ENCODE measurements at places on chromosomes 3 and 15. TPM values are rescaled to one million over a fixed set of nuclear protein-coding genes. Genes with fewer than 3 reads are reported as not detected.

DNA sequence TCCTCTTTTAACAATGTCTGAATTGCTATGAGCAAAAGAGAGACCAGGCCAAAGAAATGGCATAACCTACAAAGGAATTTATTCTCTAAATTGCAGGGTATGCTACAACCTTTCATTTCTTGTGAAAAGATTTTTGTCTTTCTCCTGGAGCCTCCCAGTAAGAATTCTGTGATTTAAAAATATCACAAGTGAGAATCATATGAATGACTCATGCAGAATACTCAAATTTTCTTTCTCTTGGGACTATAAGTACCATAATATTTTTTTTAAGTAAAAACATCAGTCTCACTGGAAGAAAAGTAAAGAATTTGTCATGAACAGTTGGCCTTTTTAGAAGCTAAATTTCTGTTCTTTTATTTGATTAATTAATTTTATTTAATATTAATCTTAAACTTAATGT, 26.3 kb downstream of the SYNPR start:
- no peaks in the 10 kb centered on the region for H3K36me3 ChIP-seq
- H3K4me3 ChIP-seq: no peak overlapping the region
- no peaks in the 10 kb centered on the region for H3K4me1 ChIP-seq
- no peak for DNase-seq
- H3K27me3 ChIP-seq: peaks cover 13% of the 10 kb centered on the region
- H3K27ac ChIP-seq: no peak overlapping the region

The MESP2 gene
- total RNA-seq: 0.36 TPM

DNA sequence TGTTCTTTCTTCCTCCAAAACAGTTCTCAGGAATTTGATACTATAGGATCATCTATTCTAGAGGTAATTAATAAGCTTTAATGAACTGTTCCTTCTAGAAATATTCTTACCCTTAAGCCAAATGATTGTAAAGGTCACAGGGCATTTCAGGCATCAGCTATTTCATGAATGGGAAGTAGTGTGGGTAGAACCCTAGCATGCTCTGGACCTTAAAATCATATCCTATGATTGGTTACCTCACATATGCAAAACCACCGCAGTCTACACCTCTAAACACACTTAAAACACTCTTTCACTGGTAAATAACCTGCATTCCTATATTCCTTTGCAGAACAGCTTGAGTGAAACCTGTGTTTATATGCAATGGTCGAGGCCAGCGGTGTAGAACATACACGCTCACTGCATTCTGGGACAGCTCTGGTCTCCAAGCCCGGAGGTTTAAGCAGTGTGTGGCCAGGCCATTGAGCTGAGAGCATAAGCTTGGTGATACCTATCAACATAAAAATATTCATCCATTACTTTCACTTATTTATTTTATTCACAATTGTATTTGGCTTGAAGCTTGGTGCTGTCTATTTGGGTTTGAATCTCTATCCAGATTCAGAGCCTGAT, 87.7 kb upstream of the RASGRP1 start:
- no peaks in the 10 kb centered on the region for H3K27me3 ChIP-seq
- H3K27ac ChIP-seq: no peak overlapping the region
- no peaks in the 10 kb centered on the region for H3K36me3 ChIP-seq

GRCh38 chr15:26231096-26231495, 368.0 kb upstream of the ATP10A start:
- H3K27me3 ChIP-seq: peaks cover 4% of the 10 kb centered on the region
- no peak for DNase-seq
- H3K27ac ChIP-seq: peak overlapping the region; percentile 68
- no peaks in the 10 kb centered on the region for H3K36me3 ChIP-seq
- H3K4me1 ChIP-seq: peaks cover 40% of the 10 kb centered on the region
- H3K4me3 ChIP-seq: no peak overlapping the region

DNA sequence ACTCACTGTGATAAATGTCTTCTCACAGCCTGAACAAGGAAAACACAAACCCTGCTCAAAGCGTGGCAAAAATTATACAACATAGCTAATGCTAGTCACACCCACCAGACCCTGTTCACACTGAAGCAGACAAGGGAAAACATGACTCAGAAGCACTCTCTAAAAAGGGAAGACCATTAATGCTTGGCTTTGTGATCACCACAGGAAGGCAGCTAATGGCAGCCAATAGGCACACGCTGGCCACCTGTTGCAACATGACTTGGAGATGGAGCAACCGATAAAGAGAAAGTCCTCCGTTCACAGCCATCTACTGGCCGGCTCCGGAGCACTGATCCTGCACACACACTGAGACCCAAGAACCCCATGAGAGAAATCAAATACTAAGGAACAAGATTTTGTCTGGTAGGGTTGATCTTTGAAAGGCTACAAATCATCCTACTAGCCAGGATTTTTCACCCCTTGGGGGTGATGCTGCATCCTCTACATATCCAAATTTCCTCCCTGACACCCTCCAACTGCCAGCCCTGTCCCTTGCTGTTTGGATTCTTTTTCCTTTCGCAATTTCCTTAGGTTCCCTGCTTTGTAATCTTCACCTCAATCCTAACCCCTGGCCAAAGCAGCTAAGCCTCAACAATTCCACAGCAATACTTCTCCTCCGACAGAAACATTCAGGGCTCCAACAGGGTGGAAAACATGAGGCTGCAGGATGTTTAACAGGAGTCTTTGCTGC, 3.2 kb downstream of the ZXDC start:
- H3K27ac ChIP-seq: no peak overlapping the region
- H3K36me3 ChIP-seq: peaks cover 18% of the 10 kb centered on the region
- peaks cover 3% of the 10 kb centered on the region for H3K27me3 ChIP-seq
- H3K4me3 ChIP-seq: peak overlapping the region; percentile 92

GRCh38 chr3:46304739-46305138, 49.2 kb upstream of the CCR2 start:
- no peak for DNase-seq
- peaks cover 10% of the 10 kb centered on the region for H3K27me3 ChIP-seq
- H3K4me1 ChIP-seq: no peaks in the 10 kb centered on the region

GRCh38 chr3:183555541-183556081, at the start of gene KLHL6:
KLHL6 (minus strand) TSS chr3:183555706; CDS start chr3:183555653, 53 bp downstream.
- H3K27ac ChIP-seq: peak within 1 kb of the TSS; percentile 14
- H3K27me3 ChIP-seq: no peaks in the 10 kb centered on the region
- no peaks in the 10 kb centered on the region for H3K36me3 ChIP-seq
- no peak for DNase-seq
- peaks cover 25% of the 10 kb centered on the region for H3K4me1 ChIP-seq

The CILP gene
- 0.14 TPM for total RNA-seq

- H3K4me3 ChIP-seq: no peak overlapping the region
- no peaks in the 10 kb centered on the region for H3K36me3 ChIP-seq
- H3K4me1 ChIP-seq: peaks cover 32% of the 10 kb centered on the region
- H3K27me3 ChIP-seq: no peaks in the 10 kb centered on the region
Measured at GRCh38 chr3:113166719-113167492, 44.5 kb upstream of the BOC start.

The ENTPD3 gene
- total RNA-seq: not detected

GRCh38 chr15:37291920-37292319, 191.6 kb upstream of the MEIS2 start:
- no peak overlapping the region for H3K27ac ChIP-seq
- DNase-seq: no peak
- peaks cover 3% of the 10 kb centered on the region for H3K4me1 ChIP-seq
- H3K27me3 ChIP-seq: no peaks in the 10 kb centered on the region
- H3K4me3 ChIP-seq: no peak overlapping the region
- H3K36me3 ChIP-seq: no peaks in the 10 kb centered on the region

DNA sequence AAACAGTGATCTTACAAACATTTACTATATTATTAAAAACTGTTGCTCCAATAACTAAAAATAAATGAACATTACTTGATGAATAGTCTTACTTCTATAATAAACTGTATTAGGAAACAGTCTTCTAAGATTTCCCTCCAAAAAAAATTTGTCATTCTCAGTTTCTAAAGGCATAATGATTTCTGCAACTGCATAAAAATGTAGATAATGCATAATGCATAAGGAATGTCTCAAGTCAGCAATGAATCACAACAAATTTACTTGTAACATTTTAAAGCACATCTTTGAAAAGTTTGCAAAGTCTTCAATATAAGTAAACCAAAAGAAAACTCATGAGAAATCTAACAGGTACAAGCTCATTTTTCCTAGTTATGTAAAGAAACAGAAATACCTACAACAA, 113.5 kb downstream of the VPS13C start:
- H3K27me3 ChIP-seq: no peaks in the 10 kb centered on the region
- H3K4me1 ChIP-seq: no peaks in the 10 kb centered on the region
- H3K27ac ChIP-seq: no peak overlapping the region

Data from neural crest cell (in vitro differentiated cells).